ENCODE measurements at places on chromosomes 6 and 20. TPM values are rescaled to one million over a fixed set of nuclear protein-coding genes. Genes with fewer than 3 reads are reported as not detected.

DNA sequence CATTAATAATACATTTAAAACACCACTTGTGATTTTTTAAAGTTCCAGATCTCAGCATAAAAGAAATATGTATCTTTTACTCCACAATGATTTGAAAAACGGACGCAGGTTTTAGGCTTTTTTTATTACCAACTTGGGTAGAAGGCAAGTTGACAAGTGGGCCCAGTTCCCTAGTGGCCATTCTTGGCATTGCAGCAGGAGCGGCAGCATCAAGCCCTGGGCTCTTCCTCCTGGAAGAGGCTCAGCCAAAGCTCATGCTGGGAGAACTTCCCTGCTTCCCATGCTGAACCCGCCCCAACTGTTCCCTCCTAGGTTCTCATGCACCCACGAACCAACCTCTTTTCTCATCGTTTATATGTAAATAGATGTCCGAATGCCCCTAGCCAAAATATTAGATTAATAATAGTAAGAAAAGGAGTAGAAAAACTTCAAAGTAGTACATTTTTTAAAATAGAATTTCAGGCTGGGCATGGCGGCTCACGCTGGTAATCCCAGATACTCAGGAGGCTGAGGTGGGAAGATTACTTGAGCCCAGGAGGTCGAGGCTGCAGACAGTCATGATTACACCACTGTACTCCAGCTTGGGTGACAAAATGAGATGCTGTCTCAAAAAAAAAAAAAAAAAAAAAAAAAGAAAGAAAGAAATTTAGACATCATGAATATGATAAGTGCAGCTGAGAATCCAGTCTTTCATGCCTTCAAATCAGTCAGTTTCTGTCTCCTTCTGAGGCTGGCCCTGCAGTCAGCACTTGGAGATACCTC lies 18.2 kb upstream of the MYB start:
- DNase-seq = peak; percentile 32

DNA sequence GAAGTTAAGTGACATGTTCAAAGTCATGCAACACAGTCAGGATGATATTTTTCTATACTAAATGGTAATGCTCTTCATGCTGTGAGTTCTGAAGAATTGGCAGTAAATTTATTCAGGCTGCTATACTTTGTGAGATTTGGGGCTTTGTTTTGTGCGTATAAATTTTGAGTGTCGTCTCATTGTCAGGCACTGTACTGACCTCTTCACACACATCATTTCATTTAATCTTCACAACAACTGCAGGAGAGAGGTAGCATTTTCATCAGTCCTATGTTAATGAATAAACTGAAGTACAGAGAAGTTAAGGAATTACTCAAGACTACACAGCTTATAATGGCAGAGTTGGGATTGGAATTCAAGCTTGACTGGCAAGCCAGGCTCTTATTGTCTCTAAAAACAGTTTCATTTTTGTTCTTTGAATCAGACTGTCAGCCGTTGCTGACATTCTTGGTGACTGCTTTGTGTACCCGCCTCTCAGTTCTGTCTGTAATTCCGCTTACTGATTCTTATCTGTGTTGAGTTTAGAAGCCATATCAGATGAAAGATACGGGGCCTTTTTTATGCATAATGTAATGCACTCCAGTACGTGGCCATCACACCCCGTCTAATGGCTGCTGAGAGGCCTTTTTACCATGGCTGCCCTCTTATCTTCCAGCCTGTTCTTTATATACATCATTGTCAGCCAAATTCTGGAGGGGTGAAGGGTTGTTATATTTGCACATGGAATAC lies 274.9 kb downstream of the UTRN start:
- no peak for DNase-seq

Gene LY6G5C
- total RNA-seq = 1.8 TPM

DNA sequence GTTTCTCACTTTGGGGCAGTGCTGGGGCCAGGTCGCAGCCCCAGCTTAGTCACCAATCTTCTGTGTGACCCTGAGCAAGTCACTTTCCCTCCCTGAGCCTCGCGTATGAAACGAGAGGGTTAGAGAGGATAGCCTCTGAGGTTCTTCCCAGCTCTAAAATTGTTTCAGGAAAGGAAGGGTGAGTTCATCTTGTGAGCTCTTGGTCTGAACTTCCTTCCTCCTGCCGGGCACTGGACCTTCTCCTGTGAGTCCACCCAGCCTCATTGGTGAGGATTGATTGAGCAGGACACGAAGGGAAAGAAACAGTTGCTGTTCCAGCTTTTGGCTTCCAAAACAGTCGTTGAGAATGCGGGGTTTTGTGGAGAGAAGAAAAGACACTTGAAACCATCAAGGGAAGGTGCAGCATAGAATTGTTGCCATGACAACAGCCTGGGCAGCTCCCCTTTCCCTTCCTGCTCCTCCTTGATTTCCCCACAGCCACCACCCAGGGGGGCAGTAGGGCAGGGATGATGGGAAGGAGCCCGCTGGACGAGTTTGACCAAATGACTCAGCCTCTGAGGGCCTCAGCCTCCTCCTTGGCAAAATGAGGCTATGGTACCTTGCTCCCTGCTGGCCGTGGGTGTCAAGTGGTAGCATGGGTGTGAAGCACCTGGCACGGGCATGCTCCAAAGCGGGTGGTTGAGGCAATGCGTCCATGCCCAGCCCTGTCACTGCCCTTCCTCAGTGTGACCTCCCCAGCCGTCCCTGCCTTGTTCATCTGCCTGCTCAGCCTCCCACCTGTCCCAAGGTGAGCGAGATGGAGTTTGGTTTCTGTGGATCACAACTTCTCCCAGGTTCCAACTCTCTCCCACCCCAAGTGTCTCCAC lies 107.8 kb downstream of the CDC5L start:
- DNase-seq = no peak

DNA sequence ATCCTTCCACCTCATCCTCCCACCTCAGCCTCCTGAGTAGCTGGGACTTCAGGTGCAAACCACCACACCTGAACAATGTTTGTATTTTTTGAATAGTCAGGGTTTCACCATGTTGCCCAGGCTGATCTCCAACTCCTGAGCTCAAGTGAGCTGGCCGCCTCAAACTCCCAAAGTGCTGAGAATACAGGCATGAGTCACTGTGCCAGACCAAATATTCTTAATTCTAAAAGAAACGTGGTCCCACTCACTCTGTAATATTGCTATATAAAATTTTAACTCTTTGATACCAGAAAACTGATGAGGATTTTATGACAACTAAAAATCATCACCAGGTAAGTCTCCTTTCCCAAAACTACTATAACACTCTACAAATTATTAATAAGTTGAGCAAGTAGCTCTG lies 716.8 kb upstream of the GJE1 start:
- no peak for DNase-seq

- DNase-seq = no peak
These were observed 9.4 kb downstream of the TCFL5 start for GRCh38 chr20:62852196-62852595.

GRCh38 chr6:137222381-137222780 lies 3.2 kb upstream of the IFNGR1 start:
- no peak for DNase-seq

- peak; percentile 53 for DNase-seq
These were observed 30.8 kb downstream of the SF3B5 start for GRCh38 chr6:144064402-144065212.

- no peak for DNase-seq
These were observed 78.1 kb downstream of the CFAP61 start for GRCh38 chr20:20130399-20130798.

- DNase-seq = no peak
These were observed 118.8 kb upstream of the TRAF3IP2 start for GRCh38 chr6:111724505-111724904.

- DNase-seq = no peak
These were observed 179.5 kb downstream of the TFAP2A start for GRCh38 chr6:10235344-10235743.

DNA sequence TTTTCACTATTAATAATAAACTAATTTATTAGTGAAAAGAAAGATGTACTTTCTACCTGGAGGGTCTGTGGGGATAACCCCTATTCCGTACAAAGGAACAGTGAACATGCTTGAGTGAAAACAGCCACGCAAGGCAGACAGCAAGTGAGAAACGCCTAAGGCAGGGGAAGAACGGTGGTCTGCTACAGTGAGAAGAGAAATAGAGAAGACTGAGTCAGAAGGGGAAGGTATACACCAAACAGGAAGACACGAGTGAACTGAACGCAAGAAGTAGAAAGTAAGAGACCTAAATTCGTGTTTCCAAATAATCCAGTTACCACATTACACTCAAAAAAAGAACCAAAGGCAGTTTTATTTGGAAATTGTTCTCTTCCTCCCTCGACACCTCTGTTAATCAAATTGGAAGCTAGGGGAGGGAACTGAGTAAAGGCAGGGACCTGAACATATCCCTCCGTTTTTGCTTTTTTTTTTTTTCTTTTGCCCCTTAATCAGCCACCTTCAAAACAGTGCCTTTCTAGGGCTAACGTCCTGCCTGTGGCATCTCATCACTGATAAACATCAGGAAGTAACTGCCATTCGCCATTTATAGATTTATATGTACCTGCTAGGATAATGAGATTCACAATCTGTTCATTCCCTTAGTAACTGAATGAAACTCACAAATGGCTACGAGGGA lies 48.9 kb downstream of the ATXN1 start:
- DNase-seq = no peak

Gene OPN5
- total RNA-seq = 0.17 TPM

DNA sequence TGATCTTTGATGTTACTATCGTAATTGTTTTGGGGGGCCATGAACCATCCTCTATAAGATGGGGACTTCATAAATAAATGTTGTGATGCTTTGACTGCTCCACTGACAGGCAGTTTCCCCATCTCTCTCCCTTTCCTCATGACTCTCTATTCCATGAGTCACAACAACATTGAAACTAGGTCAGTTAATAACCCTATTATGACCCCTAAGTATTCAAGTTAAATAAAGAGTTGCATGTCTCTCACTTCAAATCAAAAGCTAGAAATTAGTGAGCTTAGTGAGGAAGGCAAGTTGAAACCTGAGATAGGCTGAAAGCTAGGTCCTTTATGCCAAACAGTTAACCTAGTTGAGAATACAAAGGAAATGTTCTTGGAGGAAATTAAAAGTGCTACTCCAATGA lies 491.0 kb downstream of the HAO1 start:
- no peak for DNase-seq

DNA sequence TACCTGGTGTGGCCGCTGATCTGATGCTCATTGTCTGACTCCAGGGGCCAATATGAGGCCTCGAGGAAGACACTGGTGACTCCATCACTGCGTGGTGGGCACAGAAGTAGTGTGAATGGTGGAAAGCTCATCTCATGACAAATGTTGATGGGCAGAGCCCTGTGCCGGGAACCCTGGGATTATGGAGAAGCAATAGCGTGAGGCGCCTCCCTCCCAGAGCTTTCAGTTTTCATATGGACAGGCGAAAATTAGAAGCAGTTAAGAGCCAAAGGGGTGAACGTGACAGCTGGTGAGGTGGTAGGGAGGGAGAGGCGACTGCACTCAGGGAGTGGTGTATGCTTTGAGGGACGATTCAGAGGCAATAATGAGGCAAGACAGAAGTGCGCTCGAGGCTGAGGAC lies 39.3 kb upstream of the TTPAL start:
- no peak for DNase-seq

- no peak for DNase-seq
These were observed 42.4 kb upstream of the ECHDC1 start for GRCh38 chr6:127385668-127386430.

Gene FBXO9
- 54.9 TPM for total RNA-seq

Gene ZNF343
- 5.8 TPM for total RNA-seq

Gene DTNBP1
- 27.0 TPM for total RNA-seq

Gene BCAS1
- not detected for total RNA-seq

Gene SERPINB1
- total RNA-seq = 25.4 TPM
